Naive B cell (primary cell): ENCODE measurements at places on chromosomes 3 and 15. TPM values are rescaled to one million over a fixed set of nuclear protein-coding genes. Genes with fewer than 3 reads are reported as not detected.

Gene CRABP1
- polyA plus RNA-seq = not detected

Gene TRH
- polyA plus RNA-seq = not detected

Gene PDZRN3
- polyA plus RNA-seq = not detected

Gene FHIT
- polyA plus RNA-seq = 11.1 TPM

Gene ADIPOQ
- not detected for polyA plus RNA-seq

Gene TTLL13
- polyA plus RNA-seq = not detected
